ENCODE measurements at places on chromosomes 16 and 17.

DNA sequence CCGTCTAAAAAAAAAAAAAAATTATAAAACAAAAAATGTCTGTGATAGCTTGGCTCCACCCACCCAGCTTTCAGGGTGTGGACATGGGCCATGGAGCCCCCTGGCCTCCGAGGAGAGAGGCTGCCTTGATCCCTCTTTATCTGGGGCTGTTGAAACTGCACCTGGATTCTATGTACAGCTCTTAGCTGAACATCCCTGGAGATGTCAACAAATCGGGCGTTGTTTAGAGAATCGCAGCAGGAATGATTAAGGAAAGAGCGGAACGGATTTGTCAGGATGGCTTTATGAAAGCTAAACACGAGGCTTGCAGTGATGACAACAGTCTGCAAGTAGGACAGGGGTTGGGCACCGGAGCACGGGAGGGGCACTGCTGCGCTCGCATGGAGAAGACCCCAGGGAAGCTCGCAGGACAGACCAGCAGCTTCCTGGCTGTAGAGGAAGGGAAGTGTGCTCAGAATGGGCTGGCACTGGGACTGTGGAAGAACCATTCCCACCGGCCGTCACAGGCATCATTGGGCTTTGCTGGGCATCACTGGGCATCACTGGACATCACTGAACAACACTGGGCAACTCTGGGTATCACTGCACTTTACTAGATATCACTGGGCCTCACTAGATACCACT lies 195.8 kb upstream of the FOXF1 start:
- DNase-seq = no peak

DNA sequence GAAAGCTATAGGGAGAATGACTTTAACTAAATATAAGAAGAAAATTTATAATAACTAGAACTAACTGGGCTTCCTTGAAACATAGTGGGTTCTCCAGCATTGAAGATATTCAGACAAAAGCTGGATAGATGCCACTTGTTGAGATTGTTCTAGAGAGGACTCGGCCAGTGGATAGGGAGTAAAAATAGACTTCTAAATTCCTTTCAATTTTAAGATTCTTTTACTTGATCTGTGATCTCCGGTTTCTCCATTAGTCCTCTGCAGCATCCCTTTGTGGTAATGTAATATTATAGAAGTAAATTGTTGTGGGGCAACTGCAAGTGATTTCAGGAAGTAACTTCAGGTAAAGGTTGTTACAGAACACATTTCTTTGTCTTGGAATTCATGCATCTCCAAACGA lies 10.3 kb upstream of the RARA start:
- DNase-seq = no peak

DNA sequence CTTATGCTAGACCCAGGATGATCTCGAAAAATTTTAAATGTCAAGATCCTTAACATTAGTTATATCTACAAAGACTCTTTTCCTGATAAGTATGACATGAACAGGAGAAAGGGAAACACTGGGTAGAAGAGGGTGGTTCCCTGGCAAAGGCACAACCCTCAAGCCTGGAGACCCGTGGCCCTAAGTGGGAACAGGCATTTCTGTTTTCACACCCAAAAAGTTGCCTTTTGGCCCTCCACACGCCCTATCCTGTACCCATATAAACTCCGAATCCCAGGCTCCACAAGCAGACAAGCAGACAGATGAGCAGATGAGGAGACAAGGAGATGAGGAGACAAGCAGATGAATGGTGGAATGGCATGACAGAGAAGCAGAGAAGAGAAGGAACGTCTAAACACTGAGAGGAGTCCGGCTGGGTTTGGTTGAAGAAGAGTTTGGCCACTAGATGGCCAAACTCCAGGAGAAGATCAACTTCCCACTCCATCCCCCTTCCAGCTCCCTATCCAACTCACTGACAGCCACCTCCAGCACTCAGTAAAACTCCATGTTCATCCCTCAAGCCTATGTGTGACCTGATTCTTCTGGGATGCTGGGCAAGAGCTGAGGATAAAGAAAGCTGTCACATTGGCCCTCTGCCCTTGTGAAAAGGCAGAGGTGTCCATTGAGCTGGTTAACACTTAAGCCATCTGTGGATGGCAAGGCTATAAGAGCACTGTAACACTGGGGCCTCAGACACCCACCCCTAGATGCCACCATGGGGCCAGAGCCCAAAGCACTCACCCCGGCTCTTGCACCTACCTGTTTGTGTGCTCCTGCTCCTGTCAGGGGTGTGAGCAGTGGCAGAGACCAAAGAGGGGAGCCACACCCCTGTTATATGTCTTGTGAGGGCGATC lies 139.6 kb upstream of the FAM20A start:
- no peak for DNase-seq

DNA sequence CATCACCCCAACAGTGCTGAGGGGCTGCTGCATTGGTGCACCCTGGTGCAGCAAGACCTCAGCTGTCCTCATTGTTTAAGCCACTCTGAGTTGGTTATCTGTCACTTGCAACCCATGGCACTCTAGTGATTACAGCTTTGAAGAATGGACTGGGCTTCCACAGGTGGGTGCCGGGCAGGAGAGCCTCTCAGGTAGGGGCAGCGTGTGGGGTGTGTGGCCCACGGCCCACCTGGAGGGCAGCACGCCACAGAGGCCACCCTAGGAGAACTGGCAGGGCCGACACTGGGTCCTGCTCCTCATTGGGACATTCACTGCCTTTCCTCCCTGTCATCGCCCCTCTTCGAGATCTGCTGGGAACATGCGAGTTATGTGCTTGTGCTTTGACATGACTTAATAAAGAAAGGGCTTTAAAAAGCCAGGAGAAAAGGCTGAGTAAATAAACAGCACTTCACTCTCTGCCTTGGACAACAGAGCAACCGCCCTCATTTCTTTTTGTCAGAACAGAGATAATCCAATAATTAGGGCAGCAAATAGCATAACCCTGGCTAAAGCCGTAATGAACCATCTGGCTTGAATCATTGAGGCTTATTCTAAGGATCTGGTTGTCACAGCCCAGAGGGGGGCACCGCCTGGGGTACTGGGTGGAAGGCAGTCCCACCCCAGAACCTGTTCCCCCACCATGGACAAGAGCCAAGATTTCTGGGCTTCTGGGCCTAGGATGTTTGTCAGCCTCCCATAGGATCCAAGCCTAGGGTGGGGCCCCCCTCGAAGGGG lies 3.0 kb downstream of the DOC2B start:
- DNase-seq = no peak

GRCh38 chr17:78257810-78258322 lies 26.4 kb downstream of the TMEM235 start:
- no peak for DNase-seq
